ENCODE measurements at places on chromosomes 4 and X.

- no peak for DNase-seq
These were observed 2.6 kb upstream of the WWC2 start for GRCh38 chr4:183096276-183096965.

GRCh38 chrX:15465347-15465746 is 27.8 kb downstream of the PIR start:
- peak; percentile 43 for DNase-seq

GRCh38 chr4:90189178-90189577 is 62.0 kb downstream of the CCSER1 start:
- DNase-seq, result no peak

GRCh38 chr4:45131020-45131419 is 404.7 kb upstream of the GNPDA2 start:
- no peak for DNase-seq

DNA sequence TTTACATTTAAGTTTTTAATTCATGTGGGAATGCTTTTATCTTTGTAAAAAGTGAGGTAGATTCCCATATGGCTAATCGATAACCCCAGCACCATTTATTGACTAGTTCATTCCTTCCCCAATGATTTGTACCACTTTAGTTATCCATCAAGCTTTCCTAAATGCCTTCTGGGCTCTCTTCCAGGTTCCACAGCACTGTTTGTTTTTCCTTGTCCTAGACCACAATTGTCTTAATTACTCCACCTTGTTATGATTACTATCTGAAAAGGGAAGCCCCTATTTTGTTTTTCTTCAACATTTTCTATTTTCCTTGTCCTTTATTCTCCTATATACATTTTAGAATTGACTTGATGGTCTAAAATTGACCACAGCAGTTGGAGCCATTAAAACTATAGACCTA is 48.5 kb upstream of the GPRIN3 start:
- no peak for DNase-seq

DNA sequence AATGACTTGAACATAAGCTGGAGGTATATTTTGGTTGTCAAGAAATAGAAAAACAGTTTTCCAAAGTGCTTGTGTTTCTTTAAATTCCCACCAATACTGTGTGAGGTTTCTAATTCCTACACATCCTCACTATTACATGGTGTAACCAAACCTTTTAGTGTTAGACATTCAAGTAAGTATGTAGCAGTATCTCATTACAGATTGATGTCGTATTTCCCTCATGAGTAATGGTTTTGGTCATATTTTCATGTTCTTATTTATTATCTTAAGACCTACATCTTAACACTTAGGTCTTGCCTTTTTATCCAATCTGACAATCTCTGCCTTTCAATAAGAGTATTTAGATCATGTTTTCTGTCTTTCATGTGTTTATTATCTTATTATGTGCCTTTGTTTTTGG is 253.7 kb upstream of the ANXA10 start:
- DNase-seq, result peak; percentile 4
